ENCODE measurements at places on chromosomes 7 and 10.

DNA sequence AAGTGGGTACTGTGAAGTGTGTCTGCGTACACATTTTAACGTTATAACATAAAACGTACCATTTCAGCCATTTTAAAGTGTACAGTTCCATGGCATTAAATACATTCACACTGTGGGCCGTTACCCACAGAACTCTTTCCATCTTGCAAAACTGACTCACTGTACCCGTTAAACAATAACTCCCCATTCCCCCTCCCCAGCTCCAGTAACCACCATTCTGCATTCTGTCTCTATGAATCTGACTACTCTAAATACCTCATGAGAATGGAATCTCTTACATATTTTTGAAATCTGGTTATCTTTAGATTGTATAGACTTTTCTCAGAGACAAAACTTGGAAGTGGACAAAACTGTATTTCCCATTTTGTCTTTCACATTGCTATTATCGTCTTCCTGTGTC, 9.3 kb downstream of the ARL3 start:
- DNase-seq: no peak

GRCh38 chr10:48551861-48552591, 52.8 kb downstream of the ARHGAP22 start:
- DNase-seq: no peak

- no peak for DNase-seq
These were observed 722 bp downstream of the MDH2 start for GRCh38 chr7:76048668-76048988.

- DNase-seq: no peak
These were observed 3.1 kb downstream of the DAGLB start for GRCh38 chr7:6444516-6445269.

- DNase-seq: no peak
These were observed 404 bp upstream of the FMC1 start for GRCh38 chr7:139340808-139341057.

- no peak for DNase-seq
These were observed 1.4 kb downstream of the HPSE2 start for GRCh38 chr10:99234041-99234790.

DNA sequence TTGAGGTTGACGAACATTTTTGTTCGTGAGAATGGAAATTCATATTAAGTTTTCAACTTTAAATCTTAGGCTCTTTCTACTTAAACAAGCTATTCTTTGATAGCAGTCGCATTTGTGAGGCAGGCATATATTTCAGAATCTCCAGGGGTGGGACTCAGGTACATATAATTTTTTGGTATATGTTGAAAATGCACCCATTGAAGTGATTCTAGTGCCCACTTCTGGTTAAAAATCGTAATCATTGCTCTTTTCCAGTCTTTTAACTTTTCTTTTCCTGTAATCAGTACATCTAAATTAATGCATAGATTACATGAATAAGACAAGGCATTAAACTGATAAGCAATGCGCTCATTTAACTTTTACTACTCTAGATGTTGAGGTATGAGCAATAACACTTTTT, 67.8 kb downstream of the ZNRF2 start:
- DNase-seq: no peak

DNA sequence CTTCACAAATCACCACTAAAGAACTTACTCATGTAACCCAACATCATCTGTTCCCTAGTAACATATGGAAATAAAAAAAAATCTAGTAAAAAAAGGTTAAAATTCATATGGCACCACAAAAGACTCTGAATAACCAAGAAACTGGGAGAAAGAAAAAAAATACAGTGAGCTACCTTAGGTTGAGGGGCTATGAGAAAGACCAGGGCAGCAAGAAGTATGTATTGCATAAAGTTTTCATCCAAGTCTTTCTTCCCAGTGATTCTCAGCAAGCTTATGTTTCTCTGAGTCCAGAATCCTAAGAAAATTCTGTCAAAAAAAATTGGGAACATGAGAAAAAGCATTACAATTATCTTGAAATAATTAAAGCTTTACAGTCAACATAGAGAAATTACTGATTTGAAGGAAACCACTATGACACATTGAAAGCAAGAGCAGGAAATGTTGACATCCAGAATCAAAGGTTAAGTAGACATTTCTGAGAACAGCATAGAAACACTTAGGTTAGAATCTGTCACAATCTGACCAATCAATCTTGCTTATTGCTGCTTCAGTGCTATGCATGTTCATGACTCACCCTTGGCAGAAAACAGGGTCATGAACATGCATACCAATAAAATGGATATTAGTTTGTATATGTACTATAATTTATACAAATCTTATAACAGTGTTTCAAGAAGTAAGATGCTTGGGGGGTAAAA, 494.0 kb upstream of the POT1 start:
- no peak for DNase-seq

GRCh38 chr10:60490013-60490412, 100.3 kb upstream of the ANK3 start:
- no peak for DNase-seq

DNA sequence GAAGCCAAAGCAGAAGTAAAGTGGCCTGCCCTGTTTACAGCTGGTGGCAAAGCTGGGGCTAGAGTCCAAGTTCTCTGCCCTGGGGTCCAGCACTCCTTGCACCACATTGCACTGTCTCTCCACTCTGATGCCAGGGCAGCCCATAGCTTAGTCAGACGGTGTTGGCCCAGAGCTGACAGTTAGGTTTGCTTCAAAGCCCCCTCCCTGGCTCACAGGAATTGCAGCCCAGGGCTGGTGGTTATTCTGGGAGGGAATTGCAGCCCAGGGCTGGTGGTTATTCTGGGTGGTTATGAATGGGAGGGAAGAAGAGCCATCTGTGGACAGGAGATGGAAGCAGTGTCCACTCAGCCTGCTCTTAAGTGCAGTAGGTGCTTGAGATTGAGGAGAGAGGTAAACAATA, 88.9 kb downstream of the SCRN1 start:
- DNase-seq: no peak

GRCh38 chr7:121798896-121799295, 74.1 kb upstream of the PTPRZ1 start:
- no peak for DNase-seq

DNA sequence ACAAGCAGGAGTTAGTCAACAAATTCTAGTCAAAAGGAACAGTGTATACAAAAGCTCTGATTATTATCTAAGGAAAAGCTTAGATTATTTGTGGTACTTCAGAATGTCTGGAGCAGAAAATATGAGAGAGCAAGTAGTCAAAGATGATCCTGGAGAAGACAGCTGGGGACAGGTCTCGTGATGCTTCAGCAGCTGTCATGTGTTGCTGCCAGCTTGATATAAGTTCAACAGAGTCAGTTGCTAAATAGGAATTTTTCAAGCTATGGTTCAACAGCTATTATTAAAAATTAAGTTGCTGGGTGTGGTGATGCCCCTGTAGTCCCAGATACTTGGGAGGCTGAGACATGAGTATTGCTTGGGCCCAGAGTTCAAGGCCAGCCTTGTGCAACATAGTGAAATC, 240.0 kb upstream of the RHOBTB1 start:
- DNase-seq: no peak

DNA sequence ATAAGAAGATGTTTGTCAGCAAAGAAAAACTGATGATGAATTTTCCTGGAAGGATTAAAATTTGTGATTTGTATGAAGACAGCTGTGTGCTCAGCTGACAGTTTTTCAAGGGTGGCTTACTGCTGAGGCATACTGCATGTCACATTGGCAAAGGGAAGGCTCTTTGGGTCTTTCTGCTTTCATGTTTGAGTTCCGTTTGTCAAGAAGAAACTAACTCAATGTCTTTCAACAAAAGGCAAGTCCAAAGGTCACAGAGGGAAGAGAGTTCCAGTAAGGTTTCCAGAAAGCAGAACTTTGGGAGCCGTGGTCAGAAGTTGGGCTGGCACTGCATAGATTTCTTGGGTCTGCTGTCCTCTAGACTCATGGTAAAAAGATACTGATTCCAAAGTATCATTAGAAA, 16.9 kb downstream of the DYDC2 start:
- no peak for DNase-seq

DNA sequence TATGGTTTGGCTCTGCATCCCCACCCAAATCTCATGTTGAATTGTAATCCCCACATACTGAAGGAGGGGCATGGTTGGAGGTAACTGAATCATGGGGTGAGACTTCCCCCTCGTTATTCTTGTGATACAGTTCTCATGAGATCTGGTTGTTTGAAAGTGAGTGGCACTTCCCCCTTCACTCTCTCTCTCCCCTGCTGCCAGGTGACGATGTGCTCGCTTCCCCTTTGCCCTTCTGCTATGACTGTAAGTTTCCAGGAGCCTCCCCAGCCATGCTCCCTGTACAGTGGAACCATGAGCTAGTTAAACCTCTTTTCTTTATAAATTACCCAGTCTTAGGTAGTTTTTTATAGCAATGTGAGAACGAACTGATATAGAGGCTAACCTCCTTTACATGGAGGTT, 16.6 kb downstream of the PLPP4 start:
- no peak for DNase-seq

- no peak for DNase-seq
These were observed 14.2 kb downstream of the GTF2IRD1 start for GRCh38 chr7:74467876-74468275.

DNA sequence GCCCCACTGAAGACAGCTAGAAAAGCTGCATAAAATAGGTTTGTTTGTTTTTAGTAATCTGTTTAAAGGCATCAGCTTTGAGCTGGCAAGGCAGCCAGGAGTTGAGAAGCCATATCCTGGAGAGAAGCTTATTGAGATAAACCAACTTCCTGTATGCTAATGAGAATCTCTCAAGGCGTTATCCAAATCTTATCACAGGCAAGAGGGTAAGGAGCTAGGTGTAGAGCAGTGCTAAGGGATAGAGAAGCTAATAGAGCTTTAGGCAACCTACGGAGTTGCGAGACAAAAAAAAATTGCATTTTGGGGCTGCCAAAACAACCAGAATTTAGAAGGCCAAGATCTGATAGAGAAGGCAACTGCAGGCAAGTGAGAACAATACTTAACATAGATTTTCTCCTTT, 641.6 kb downstream of the SH2D4B start:
- no peak for DNase-seq

DNA sequence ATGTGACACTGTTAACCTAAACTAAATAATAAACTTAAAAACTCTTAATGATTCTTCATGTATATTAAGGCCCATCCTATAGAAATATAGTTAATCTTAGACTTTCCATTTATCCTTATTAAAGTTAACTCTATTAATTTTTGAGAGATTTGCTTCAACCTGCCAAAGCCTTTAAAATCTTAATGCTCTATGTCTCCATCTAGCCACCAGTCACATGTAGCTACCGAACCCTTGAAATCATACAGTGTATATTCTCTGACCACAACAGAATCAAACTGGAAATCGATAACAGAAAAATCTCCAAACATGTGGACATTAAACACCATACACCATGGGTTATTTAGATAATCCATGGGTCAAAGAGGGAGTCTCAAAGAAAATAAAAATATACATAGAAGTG, 51.9 kb downstream of the ASZ1 start:
- DNase-seq: no peak

- DNase-seq: no peak
These were observed 48.4 kb upstream of the PLXDC2 start for GRCh38 chr10:19767876-19768275.

DNA sequence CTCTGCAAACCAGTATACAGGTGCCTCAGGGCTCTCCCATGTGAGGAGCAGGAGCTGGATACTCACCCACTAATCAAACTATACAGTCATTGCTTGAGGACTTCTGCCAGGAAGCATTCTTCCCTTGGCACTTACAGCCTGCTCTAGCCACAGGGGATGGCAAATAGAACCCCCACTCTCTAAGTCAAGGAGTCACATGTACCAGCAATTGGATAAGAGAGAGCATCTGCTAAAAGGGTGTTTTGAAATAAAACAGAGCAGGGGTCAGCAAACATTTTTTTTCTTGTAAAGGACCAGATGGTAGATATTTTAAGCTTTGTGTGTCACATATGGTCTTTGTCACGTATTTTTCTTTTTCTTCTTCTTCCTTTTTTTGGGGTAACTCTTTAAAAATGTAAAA, 865.2 kb upstream of the GHITM start:
- no peak for DNase-seq

GRCh38 chr7:43394441-43395130, 188.3 kb upstream of the STK17A start:
- no peak for DNase-seq

GRCh38 chr7:86749741-86750665, 106.3 kb downstream of the GRM3 start:
- no peak for DNase-seq

DNA sequence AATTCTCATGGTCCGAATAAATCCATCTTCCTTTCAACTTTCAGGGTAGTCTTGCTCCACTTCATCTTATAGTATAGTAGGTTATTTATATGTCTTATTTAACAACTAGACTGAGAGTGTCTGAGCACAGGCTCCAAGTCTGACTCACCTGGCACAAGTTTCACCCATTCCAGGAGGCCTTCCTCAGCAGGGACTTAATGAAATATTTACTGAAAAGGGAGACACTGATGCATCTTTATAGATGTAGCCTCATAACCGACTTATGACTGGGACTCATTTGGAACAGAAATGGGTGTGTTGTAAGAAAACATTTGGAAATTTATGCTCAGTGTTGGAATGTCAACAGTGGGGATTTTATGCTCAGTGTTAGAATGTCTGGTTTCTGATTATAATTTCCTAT, 59.9 kb downstream of the CH25H start:
- no peak for DNase-seq

GRCh38 chr7:68065581-68065980, 1068.9 kb downstream of the TYW1 start:
- DNase-seq: no peak

DNA sequence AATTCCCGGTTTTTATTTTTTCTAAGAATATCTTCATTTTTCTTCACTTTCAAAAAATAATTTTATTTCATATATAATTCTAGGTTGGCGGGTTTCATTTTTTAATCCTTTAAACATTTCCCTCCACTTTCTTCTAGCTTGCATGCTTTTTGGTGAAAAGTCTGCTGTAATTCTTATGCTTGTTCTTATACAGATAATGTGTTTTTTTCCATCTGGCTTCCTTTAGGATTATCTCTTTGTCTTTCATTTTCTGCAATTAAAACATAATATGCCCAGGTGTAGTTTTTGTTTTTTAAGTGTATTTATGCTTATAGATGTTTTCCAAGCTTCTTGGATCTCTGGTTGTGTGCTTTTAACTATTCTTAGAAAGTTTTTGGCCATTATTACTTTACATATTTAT, 341.3 kb upstream of the SEMA3C start:
- DNase-seq: no peak

DNA sequence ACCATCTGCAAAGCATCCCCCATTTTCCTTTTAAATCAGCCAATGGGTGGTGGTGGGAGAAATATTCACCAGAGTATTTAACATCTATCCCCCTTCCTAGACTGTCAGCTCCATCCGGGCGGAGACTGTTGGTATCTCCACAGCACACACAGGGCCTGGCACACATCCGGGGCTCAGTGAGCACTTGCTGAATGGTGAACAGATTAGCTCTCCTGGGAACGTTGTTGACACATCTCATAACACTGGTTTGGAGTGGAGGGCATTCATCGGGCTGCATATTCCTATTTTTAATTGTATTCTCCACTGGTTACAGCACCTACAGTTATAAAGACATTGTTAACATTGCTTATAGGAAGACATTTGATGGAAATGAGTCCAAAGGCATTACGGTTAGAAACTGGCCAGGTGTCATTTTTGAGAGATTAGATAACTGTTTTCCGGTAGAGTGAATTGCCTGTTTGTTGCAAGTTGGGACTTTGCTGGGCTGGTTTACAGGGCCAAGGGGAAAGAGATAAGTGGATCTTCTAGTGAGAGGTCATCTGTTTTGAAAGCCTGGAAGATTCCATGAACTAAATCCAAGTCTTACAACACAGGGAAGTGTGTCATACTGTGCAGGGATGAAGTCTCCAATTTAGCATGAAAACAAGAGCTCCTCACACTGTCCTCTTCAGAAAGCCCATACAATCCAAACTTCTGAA, 101.8 kb downstream of the EGFR start:
- no peak for DNase-seq
